Thymus (tissue), 14 donors: ENCODE measurements at places on chromosomes 12 and 14. TPM values are rescaled to one million over a fixed set of nuclear protein-coding genes. Genes with fewer than 3 reads are reported as not detected.
A peak's percentile ranks its signal among the peaks of the same experiment; 100 is the strongest.

Gene CAPS2
- total RNA-seq = 1.8 TPM

Gene ETFBKMT
- total RNA-seq = 0.94 TPM

- H3K36me3 ChIP-seq = no peaks in the 10 kb centered on the region
- no peak overlapping the region for H3K27ac ChIP-seq
- no peak overlapping the region for H3K4me3 ChIP-seq
Measured at GRCh38 chr12:98329589-98329988, 185.8 kb upstream of the TMPO start.

GRCh38 chr14:32202491-32202997, 525 bp downstream of the RNU6-8 start:
- H3K4me1 ChIP-seq = peaks cover 10% of the 10 kb centered on the region
- H3K27ac ChIP-seq = peak overlapping the region; percentile 79
- H3K27me3 ChIP-seq = no peaks in the 10 kb centered on the region
- H3K36me3 ChIP-seq = no peaks in the 10 kb centered on the region
- DNase-seq = peak; percentile 55

- H3K27me3 ChIP-seq = no peaks in the 10 kb centered on the region
- DNase-seq = no peak
- no peaks in the 10 kb centered on the region for H3K36me3 ChIP-seq
- H3K27ac ChIP-seq = peak overlapping the region; percentile 81
- no peak overlapping the region for H3K4me3 ChIP-seq
Measured at GRCh38 chr14:64990296-64990695, 3.6 kb downstream of the FNTB start.

Gene TEX22
- 0.85 TPM for total RNA-seq

- H3K36me3 ChIP-seq = no peaks in the 10 kb centered on the region
- no peak overlapping the region for H3K4me3 ChIP-seq
- H3K4me1 ChIP-seq = peaks cover 2% of the 10 kb centered on the region
- DNase-seq = no peak
- no peak overlapping the region for H3K27ac ChIP-seq
Measured at GRCh38 chr12:68410018-68410660, 78.0 kb upstream of the MDM1 start.

- no peaks in the 10 kb centered on the region for H3K36me3 ChIP-seq
- no peak overlapping the region for H3K4me3 ChIP-seq
- no peaks in the 10 kb centered on the region for H3K27me3 ChIP-seq
Measured at GRCh38 chr12:128643155-128643554, 180.6 kb downstream of the SLC15A4 start.

GRCh38 chr14:23056145-23056955, 970 bp downstream of the CDH24 start:
- peaks cover 45% of the 10 kb centered on the region for H3K36me3 ChIP-seq
- H3K4me1 ChIP-seq = peaks cover 29% of the 10 kb centered on the region
- peak overlapping the region; percentile 49 for H3K4me3 ChIP-seq
- peak; percentile 81 for DNase-seq
- no peaks in the 10 kb centered on the region for H3K27me3 ChIP-seq

- H3K4me3 ChIP-seq = no peak overlapping the region
- DNase-seq = no peak
- no peak overlapping the region for H3K27ac ChIP-seq
- no peaks in the 10 kb centered on the region for H3K4me1 ChIP-seq
Measured at GRCh38 chr12:110728628-110729027, 14.1 kb downstream of the PPP1CC start.

DNA sequence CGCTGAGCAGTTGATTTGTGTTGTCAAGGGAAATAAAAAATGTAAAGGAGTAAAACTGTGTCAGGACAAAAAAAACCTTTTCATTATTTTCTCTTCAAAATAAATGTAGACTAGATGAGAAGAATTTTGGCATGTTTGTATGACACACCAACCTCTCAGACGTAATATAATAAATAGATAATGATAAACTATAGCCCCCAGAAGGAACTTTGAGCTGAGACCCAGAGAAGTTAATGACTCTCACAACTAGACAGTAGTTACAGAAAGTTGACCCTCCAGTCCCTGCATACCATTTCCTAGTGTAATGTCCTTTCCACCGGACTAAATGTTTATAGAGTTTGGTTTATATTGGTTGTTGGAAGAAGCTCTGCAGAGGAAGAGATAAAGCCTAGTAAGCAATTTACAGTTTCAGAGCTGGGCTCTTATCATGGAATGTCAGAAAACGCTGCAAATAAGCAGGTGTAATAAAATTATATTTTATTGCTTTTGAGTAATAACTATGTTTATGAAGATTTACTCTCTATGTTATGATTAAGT, 97.3 kb downstream of the TRHDE start:
- H3K4me1 ChIP-seq = no peaks in the 10 kb centered on the region
- H3K36me3 ChIP-seq = no peaks in the 10 kb centered on the region
- no peaks in the 10 kb centered on the region for H3K27me3 ChIP-seq
- H3K4me3 ChIP-seq = no peak overlapping the region

GRCh38 chr12:46557539-46558373, 185.2 kb upstream of the SLC38A2 start:
- H3K36me3 ChIP-seq = no peaks in the 10 kb centered on the region
- no peaks in the 10 kb centered on the region for H3K4me1 ChIP-seq
- no peak for DNase-seq
- H3K4me3 ChIP-seq = no peak overlapping the region
- no peak overlapping the region for H3K27ac ChIP-seq

GRCh38 chr14:104509673-104510072, 69.9 kb upstream of the C14orf180 start:
- H3K36me3 ChIP-seq = no peaks in the 10 kb centered on the region
- H3K4me1 ChIP-seq = no peaks in the 10 kb centered on the region
- no peak for DNase-seq
- H3K4me3 ChIP-seq = no peak overlapping the region
- H3K27ac ChIP-seq = no peak overlapping the region
- H3K27me3 ChIP-seq = no peaks in the 10 kb centered on the region

- H3K27me3 ChIP-seq = no peaks in the 10 kb centered on the region
- no peaks in the 10 kb centered on the region for H3K4me1 ChIP-seq
- H3K36me3 ChIP-seq = no peaks in the 10 kb centered on the region
Measured at GRCh38 chr12:109018296-109018695, 2.6 kb downstream of the SVOP start.

DNA sequence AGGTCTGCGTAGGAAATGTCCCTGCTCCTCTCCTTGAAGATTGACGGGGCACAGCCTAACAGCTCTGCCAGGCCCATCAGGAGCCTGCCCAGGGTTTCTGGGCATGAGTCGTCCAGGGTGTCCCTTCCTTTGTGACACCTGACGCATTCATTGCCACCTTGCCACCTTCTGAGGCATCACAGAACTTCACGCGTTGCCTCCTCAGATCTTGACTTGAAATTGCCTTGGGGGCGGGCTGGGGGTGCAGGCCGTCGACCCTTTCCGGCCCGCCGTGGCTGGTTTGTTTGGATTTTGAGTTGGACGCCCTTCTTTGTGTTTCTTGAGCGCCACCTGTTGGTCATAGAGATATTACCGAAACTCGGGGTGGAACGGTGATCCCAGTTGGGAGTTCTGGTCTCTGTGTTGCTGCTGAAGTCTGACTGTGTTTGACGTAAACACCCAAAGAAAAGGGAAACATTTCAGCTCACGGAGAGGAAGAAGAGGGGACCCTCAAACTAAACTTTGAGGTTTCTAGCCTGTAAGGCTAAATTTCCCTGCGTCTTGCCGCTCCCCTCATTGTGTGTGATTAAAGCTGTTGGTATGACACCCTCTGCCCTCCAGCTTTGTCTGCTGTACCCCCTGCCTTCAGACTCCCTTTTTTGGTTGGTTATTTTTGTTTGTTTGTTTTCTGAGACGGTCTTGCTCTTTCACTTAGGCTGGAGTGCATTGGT, 44.6 kb downstream of the MLXIP start:
- peaks cover 12% of the 10 kb centered on the region for H3K36me3 ChIP-seq
- H3K4me3 ChIP-seq = no peak overlapping the region
- peak overlapping the region; percentile 11 for H3K27ac ChIP-seq
- DNase-seq = peak; percentile 59

Gene RFX4
- 0.05 TPM for total RNA-seq

- H3K27me3 ChIP-seq = no peaks in the 10 kb centered on the region
- no peaks in the 10 kb centered on the region for H3K4me1 ChIP-seq
- DNase-seq = no peak
- H3K4me3 ChIP-seq = no peak overlapping the region
Measured at GRCh38 chr12:16927259-16927658, 321.3 kb upstream of the LMO3 start.
